Stimulated activated CD8-positive, alpha-beta memory T cell treated with anti-CD3 and anti-CD28 coated beads, Interleukin-2, amount 100 ng/mL, for 1 hour (primary cell): ENCODE measurements at places on chromosomes 12 and 14.

GRCh38 chr12:50620978-50621360, 116.2 kb downstream of the DIP2B start:
- no peak for DNase-seq

GRCh38 chr14:105517096-105517495, 9.3 kb upstream of the TMEM121 start:
- DNase-seq = no peak

DNA sequence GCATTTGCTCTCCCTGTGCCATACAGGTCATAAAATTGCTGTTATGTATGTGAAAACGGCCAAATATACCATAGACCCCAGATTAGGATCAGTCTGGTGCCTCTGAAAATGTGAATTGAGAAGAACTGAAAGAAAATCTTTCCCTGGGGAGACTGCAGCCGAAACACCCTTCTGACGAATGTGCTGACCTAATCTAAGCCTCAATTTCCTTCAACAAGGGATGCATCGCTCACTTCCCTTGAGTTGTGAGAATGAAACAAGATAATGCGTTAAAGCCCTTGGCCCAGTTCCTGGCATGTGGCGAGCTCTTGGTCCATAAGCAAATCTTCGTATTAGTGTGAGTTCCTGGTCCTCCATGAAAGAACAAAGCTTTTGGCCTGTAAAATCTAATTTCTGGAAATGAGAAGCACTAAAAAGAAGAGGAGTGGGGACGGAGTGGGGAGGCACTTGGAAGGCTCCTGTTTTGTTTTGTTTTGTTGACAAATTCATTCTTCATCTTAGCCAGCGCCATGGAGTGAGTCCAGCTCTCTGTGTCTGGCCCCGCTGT, 49.5 kb upstream of the RTRAF start:
- DNase-seq = no peak

DNA sequence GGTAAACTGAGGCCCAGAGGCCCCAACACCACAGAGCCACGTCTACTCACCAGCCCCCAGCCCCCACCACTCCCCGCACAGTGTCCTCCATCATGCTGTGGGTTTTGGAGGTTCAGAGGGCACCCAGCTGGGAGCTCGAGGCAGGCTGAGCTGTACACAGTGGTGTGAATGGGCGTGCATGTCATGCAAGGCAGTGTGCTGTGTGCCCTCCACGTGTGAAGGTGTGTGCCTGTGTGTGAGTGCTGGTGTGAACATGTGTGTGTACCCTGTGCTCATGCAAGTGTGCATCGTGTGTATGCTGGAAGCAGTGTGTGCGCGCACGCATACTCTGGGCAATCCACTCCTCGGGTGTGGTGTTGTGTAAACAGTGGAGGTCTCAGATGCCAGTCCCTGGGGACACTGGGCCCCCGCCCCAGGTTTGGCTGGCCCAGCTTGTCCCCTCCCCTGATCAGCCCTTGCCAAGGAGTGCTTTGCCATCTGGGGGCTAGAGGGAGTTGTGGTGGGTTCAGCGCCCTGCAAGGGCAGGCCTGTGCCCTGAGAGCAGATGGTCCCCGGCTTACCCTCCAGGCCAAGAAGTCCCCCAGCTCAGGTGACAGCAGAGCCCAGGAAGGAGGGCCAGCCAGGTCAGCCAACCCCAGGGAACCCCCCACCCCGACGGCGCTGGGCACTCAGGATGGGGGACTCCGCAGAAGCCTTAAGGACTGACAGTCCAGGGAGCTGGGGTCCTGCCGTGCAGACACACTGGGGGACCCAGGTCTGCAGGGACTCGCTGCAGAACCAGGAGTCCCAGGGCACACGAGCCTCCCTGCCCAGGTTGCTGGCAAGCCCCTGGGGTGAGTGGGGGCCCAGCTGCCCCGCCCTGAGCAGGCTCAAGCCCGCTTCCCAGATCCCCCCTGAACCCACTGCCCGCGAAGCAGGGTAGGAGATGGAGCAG, 23.8 kb upstream of the GPR132 start:
- DNase-seq = no peak

DNA sequence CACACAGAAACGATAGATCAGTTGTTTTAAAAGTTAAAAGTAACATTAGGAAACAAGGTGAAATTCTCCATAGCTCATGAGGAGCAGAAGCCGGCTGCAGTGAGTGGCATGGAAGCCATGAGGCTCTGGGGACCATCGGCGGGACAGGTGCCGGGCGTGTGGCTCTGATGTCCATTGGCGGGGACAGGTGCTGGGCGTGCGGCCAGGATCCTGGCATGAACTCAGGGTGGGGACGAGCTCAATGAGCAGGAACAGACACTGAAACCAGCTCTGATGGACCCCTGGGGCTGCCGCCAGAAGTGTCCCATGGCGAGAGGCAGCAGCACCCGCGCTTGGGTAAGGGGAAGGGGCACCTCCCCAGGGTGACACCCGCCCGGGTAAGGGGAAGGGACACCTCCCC, 75.1 kb downstream of the NOC4L start:
- DNase-seq = no peak

GRCh38 chr14:67950386-67950785, 130.8 kb downstream of the RAD51B start:
- no peak for DNase-seq

- DNase-seq = no peak
Measured at GRCh38 chr14:50714450-50715073, 46.5 kb upstream of the SAV1 start.

GRCh38 chr12:55829967-55830600, 697 bp upstream of the DNAJC14 start:
- no peak for DNase-seq

DNA sequence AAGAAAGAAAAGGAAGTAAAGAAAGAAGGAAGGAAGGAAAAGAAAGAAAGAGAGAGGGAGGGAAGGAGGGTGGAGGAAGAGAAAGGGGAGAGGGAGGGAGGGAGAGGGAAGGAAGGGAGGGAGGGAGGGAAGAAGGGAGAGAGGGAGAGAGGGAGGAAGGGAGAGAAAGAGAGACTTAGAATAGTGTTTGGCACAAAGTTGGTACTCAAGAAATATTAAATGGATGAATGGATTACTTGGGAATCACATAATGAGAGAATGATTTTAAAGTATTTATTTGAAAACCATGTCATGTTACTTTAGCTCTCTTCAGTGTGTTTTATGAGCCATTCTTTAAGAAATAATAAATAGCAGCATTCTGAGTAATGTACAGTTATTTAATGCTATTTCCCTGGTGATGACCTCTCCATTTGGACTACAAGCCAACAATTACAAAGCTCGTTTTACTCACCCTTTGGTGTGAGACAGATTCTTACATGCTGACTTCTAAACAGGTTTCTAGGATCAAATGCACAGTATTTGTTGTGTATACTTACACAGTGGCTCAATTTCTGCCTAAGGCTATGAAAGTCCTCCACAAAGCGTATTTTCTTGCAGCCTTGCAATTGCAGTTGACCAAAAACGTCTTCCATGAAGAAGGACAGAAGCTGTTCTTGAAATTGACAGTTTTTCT, 861 bp downstream of the IL26 start:
- no peak for DNase-seq

- DNase-seq = no peak
Measured at GRCh38 chr12:13347241-13348043, 150.9 kb downstream of the EMP1 start.

- no peak for DNase-seq
Measured at GRCh38 chr12:13208533-13209435, 12.3 kb downstream of the EMP1 start.

DNA sequence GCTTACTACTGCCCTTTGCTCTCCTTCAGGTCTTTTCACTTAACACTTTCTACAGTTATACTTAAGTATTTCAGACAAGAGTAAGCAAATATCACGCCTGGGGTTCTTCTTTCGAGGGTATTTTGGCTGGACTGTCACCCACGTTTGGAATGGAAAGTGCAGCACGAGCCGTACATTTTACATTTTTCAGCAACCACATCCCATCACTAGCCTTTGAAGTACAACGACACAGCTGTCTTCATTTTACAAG, 349 bp upstream of the FAM177A1 start:
- DNase-seq = no peak

- no peak for DNase-seq
Measured at GRCh38 chr12:1093166-1093751, 102.2 kb downstream of the ERC1 start.

GRCh38 chr14:100567009-100567876, 20.0 kb downstream of the BEGAIN start:
- DNase-seq = no peak

- no peak for DNase-seq
Measured at GRCh38 chr12:29152223-29152868, 3.3 kb downstream of the FAR2 start.

GRCh38 chr12:132151145-132151765, 7.0 kb downstream of the NOC4L start:
- DNase-seq = no peak

DNA sequence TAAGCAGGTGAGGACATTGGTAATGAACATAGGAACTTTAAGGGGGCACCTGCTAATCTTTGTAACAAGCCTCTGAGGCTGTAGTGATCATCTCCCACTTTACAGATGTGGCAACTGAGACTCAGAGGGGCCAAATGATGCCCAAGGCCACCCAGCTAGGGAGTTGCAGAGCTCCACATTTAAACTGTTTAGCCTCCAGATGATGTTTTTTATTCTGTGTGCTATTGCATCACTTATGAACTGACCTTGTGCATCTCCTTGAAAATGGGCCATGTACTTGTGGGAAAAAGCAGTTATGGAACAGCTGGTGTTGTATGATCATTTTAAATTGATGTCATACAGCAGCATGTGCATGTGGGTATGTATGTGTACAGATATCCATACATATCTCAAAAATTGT, 41.4 kb downstream of the TPCN1 start:
- no peak for DNase-seq

GRCh38 chr12:94697631-94698030, 47.3 kb upstream of the TMCC3 start:
- DNase-seq = no peak

DNA sequence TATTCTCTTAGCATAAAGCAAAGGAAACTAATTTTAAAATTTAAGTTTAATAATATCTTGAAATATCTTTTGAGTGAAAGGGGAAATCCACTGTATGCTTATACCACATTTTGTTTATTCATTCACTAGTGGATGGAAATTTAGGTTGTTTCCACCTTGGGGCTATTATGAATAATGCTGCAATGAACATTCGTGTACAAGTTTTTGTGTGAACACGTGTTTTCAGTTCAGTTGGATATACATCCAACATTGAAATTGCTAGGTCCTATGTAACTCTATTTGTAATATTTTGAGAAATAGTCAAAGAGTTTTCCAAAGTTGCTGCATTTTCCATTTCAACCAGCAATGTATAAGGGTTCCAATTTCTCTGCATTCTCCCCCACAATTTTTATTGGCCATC, 83.7 kb upstream of the ETV6 start:
- DNase-seq = no peak

DNA sequence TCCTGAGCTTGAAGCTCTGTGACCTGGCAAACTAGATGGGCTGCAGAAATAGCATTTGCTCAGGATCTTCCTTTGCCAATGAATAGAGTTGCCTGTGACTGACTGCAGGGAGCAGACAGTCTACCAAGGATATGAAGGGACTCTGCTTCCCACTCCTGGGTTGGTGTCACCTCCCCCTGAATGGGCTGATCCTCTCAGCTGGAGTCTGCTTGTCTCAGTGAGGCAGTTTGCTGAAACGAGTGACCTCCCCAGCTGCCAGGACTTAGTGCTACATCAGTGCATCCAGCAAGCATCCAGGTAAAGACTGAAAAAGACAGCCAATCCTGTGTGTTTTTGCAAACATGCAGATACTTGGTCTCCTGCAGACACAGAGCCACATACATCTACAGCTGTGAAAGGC, 28.5 kb downstream of the PAH start:
- DNase-seq = no peak

GRCh38 chr12:50184261-50184660, 17.1 kb upstream of the CERS5 start:
- DNase-seq = no peak

DNA sequence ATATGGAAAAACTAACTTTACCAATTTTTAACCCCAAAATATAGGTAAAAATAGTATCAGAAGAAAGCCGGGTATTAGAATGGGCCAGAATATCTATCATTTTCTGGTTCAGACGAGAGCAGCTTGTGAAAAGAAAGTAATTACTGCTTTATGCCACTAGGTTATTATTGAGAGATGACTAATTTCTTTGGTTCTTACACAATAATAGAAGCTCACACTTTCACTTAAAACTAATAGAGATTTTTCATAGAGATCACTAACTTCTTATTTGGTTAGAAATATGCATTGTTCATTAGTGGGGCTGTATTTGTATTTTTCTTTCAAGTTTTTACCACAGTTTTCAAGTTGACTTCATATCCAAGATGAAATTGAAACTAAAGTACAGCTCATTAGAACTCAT, 1241.2 kb upstream of the FLRT2 start:
- DNase-seq = no peak

DNA sequence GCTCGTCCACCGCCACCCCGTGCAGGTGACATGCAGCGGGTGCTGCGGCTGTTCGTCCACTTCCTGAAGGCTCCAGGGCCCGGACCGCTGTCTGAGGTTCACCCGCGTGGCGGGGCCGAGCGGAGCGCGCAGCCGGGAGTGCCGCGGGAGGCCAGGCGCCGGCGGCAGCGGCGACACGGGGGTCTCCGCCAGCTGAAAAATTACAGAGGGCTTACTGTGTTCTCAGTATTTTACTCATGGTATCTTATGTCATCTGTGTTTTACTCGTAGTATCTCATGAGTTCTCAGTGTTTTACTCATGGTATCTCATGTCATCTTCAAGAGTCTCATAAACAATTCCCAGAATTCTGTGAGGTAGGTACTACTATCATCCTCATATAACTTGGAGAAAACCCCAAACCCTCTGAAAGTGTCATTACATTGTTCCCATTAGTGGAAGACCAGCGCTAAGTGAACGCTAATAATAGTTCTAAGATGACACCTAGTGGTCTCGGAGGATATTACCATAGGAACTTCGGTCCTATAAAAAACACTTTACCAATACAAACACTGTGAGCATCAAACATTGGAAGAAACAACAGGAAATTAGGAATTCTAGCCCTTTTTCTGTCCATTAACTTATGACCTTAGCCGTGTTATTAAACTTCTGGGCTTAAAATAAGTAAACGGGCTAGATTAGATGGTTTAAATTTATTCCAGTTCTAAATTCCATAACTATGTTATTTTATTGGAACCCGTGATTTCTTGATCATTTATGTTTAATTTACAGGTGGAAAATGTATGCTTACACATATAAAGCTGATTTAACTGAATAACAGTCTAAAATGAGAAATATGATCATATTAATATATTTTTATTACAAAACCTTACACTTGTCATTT, 32.4 kb downstream of the AK7 start:
- DNase-seq = no peak

DNA sequence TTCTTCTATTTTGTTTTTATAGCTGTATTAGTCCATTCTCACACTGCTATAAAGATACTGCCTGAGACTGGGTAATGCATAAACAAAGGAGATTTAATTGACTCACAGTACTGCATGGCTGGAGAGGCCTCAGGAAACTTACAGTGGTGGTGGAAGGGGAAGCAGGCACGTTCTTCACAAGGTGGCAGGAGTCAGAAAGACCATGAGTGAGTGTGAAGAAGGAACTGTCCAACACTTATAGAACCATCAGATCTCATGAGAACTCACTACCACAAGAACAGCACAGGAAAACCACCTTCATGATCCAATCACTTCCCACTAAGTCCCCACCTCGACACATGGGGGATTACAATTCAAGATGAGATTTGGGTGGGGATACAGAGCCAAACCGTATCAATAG, 42.3 kb downstream of the ARMH4 start:
- no peak for DNase-seq
